ENCODE measurements at places on chromosomes 2 and 18.

- DNase-seq = no peak
Measured at GRCh38 chr2:24050041-24050979, 769 bp downstream of the FKBP1B start.

- no peak for DNase-seq
Measured at GRCh38 chr2:182593394-182593975, 122.6 kb upstream of the DNAJC10 start.

DNA sequence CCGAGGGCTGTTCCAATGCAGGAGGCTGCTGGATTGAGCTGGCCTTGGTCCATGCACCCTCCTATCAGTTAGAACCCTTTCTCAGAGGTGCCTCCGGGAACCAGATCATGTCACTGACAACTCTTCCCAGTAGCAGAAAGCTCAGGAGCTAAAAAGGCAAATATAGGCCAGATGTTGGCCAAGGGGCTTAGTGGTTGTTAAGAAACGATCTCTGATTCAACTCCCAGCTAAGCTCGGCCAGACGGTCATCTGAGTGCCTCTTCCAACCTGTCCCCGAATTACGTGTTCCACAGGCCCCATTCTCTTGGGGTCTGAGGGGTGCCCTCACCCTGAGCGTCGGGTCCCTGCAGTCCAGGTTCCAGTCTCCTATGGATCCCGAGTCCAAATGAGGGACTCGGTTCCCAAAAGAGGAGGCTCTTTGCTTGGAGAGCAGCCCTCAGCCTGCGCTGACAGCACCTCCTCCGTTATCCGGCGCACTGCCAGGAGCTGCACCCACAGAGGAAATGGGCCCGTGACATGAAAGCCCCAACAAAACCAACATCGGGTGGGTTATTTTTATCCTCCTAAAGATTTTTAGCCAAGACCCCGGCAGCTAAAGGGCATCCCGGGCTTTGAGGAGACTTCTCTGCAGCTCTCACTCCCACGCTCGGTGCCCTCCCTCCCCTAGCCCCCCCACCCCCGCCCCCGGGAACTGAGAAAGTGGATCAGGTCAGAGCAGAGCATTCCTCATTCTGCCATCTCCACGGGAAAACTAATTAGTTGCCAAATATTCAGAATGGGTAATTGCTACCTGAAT lies 106.6 kb upstream of the ID2 start:
- no peak for DNase-seq

DNA sequence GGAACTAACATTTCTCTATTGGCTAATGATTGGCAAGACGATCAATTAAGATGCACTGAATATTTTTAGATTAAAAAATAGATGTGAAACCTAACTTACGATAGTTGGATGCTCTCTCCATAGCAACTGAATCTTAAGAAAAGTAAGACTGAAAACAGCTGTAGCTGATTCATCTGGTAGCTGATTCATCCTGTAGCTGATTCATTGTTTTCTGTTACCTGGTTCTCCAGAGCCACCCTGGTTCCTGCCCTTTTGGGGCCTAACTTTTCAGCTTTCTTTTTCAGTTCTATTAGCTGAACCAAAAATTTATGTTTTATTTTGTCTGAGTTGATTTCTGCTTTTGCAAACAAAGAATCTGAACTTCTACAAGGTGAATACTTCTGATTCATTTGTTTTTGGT lies 22.7 kb upstream of the SPR start:
- DNase-seq = no peak

DNA sequence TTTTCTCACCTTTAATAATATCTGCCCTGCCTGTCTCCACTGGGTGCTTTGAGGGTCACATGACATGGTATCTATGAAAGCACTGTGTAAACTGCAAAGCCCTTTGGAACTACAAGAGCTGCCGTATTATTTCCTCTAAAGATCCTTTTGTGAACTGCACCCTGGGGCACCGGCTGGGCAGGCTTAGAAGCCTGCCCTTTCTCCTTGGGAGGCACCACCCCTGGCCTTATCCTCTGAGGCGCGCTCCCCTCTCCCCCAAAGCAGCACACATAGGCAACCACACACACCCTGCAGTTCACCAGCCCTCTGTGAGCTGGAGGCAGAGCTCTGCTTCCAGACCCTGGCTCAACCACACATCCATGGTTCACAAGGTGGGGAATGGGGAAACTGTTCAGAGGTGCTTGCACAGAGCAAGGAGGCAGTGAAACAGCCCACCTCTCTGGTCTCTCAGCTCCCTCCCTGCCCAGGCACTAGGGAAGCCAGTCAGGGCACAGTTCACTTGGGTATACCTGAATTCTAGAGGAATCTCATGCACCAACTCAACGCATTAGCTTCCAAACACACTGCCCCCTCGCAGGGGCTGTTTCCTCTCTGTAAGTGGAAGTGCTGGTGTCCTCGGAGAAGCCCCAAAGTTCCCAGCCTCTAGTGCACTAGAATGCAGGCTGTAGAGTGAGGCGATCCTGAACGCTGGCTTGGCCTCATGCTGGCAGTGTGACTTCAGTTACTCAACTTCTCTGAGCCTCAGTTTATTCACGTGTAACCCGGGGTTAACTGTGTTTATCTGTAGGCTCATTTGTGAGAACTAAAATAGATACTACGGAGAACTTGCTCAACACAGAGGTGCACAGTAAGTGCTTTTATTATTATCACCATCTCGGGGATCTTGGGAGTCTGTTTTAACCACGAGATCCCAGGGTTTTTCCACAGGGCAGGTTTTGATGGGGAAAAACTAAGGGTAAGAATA lies 11.0 kb downstream of the SIGLEC15 start:
- DNase-seq = no peak

Data from hematopoietic multipotent progenitor cell treated with erythropoietin and hydrocortisone succinate and interleukin-3 and kit ligand, for 15 days (in vitro differentiated cells).